ENCODE measurements at places on chromosomes 7 and 10.
A peak's percentile ranks its signal among the peaks of the same experiment; 100 is the strongest.

- DNase-seq = no peak
Measured at GRCh38 chr10:104279550-104280259, 10.7 kb downstream of the GSTO2 start.

- DNase-seq = no peak
Measured at GRCh38 chr7:13078105-13078504, 390.7 kb downstream of the ARL4A start.

- DNase-seq = no peak
Measured at GRCh38 chr7:155810770-155811559, 1.3 kb downstream of the SHH start.

- no peak for DNase-seq
Measured at GRCh38 chr10:78528749-78529204, 495.1 kb downstream of the RPS24 start.

- no peak for DNase-seq
Measured at GRCh38 chr10:128040096-128040495, 86.1 kb downstream of the MKI67 start.

DNA sequence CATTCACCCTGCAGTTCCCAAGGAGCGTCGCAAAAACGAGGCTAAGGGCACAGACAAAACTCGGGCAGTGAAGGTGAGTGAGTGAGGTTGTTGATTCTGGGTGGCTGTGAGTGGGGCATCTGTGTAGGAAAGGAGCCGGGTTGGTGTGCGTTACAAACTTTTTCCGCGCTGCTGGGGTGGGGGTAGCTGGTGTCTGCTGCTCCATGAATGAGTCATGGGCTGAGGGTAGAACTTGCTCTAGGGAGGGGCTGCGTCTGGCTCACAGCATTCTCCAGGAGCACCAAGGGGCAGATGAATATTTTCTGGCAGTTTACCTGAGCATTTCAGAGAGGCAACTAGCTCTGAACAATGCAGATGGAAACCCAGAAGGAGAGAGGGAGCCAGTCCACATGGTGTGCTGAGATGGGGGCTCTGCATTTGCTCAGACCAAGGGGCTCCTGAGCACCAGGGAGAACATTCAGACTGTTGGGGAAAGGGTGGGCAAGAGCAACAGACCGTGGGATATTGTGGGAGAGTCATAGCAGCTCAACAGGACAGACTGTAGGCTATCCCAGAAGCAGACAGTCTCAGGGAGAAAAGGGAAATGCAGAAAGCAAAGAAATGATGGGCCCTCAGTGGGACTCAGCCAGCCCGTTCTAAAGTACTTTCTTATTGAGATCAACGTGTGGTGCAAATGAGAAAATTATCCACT is 18.8 kb downstream of the NOBOX start:
- peak; percentile 50 for DNase-seq

DNA sequence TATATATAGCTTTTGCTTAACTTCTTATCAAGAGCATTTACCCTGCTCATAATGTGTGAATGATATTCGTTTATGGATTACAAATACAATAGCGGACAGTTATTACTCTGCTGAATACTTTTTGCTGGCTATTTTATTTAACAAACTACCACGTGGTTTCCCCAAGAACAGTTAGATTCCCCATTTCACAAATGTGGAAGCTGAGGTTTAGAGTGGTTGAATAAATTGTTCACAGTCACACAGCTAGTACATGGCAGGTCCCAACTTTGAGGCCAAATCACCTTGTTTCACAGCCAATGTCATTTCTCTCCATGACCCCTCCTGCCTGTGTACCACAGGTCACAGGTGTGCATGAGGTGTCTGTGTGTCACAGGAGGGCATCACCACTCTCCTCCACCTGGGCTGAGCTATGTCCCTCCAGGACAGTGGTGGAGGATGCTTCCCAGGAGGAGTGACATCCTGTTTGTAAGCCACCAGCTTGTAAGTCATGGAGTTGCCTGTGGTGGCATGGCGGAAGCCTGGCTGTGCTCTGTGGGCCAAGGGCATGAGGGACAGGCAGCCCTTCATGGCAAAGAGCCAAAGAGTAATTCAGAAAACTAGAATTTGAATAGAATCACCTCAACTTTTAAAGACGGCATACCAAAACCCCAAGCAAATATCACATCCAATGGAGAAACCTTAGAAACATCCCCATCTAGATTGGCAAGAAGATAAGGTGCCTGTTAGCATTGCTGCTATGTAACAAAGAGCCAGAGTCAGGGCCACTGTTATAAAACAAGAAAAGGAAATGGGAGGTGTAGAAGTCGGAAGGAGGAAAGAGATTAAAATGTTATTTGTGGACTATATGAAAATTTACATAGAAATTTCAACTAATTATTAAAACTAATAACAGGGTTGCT is 51.9 kb downstream of the AOC1 start:
- DNase-seq = no peak

DNA sequence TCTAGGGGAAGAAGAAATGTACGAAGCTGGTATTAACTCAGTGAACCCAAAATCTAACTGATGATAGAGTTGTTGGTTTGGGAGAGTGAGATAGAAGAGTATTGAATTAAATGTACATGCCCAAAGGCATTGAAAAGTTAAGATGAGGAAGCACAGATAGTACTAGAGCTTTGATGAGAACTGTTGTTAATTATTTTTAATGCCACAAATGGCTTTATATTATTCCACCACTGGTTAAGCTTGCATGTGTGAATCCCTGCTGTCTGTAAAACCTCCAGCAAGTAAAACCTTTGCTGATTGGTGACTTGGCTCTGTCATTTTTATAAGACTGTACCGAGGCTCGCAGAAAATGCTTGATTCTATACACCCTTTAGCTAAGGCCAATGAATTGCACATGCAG is 382.7 kb upstream of the LRGUK start:
- no peak for DNase-seq

- DNase-seq = no peak
Measured at GRCh38 chr10:35426657-35427056, 90.3 kb downstream of the CCNY start.

DNA sequence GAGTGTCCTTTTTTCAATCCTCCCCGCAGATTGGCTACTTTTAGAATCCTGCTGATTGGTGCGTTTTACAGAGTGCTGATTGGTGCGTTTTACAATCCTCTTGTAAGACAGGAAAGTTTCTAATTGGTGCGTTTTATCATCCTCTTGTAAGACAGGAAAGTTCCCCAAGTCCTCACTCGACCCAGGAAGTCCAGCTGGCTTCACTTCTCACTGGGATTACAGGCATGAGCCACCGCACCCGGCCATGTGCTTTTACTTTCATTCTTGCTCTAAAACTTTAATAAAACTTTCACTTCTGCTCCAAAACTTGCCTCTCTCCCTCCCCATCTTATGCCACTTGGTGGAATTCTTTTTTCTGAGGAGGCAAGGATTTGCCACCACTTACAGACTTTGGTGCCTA is 17.0 kb upstream of the WAPL start:
- DNase-seq = no peak

GRCh38 chr7:27367933-27368549 is 125.4 kb downstream of the EVX1 start:
- no peak for DNase-seq

DNA sequence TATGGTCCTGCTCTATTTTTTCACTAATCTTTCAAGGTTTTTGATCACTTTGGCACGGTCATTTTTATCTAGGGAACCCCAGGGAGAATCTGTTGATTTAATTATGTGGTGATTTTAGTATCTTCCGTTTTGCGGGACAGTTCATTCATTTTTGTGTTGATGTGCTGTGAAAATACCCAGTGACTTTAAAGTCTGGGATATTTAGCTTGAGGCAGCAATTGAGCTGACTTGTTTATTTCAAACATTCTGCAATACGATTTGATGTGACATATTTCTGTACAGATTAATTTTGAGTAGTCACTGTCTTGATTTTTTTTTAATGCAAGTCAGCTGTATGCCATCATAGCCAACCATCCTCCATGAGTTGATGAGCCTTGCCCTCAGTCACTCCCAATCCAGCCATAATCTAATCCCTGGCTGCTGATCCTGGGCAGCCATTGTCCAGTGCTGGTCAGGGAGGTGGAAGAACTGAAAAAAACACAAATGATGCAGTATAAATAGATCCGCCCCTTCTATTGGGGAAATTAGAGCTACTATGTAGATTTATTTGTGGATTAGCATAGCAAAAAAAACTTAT is 183.4 kb downstream of the CCSER2 start:
- DNase-seq = no peak

DNA sequence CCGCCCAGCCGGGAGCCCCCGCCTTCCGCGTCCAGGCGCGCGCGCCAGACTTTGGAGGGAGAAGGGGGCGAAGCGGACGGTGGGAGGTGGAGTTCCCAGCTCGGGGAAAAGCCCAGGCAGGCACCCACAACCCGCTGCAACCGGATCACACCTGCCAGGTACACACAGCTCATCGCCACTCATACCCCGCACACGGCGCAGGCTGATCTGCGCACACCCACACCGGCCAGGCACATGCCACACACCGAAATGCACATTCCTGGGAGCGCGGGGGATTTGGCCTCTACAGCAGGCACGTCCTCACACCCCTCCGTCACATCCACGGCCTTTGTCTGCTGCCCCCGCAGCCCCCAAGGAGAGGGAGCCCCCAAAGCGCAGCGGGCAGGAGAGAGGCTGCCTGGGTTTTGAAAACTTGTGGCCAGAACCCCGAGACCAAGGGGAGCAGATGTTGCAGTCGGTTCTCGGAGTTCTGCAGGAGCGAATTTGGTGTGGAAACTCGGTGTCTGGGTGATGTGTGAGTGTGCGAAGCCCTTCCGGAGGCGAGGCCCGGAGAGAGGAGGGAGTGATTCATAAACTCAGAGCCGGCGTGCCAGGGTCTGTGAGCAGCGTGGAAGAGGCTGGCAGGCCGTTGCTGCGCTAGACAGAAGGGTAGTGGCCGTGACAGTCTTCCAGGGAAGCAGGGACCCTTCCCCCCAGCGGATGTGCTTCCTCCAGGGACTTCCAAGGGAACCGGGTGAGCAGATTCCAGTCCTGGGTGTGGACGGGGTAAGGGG is 734 bp downstream of the CHST3 start:
- DNase-seq = peak; percentile 84

GRCh38 chr7:48708635-48709034 is 215.7 kb upstream of the CDC14C start:
- DNase-seq = no peak

- no peak for DNase-seq
Measured at GRCh38 chr7:71459132-71459531, 327.2 kb downstream of the GALNT17 start.

- DNase-seq = no peak
Measured at GRCh38 chr7:95899919-95900513, 127.7 kb downstream of the DYNC1I1 start.

DNA sequence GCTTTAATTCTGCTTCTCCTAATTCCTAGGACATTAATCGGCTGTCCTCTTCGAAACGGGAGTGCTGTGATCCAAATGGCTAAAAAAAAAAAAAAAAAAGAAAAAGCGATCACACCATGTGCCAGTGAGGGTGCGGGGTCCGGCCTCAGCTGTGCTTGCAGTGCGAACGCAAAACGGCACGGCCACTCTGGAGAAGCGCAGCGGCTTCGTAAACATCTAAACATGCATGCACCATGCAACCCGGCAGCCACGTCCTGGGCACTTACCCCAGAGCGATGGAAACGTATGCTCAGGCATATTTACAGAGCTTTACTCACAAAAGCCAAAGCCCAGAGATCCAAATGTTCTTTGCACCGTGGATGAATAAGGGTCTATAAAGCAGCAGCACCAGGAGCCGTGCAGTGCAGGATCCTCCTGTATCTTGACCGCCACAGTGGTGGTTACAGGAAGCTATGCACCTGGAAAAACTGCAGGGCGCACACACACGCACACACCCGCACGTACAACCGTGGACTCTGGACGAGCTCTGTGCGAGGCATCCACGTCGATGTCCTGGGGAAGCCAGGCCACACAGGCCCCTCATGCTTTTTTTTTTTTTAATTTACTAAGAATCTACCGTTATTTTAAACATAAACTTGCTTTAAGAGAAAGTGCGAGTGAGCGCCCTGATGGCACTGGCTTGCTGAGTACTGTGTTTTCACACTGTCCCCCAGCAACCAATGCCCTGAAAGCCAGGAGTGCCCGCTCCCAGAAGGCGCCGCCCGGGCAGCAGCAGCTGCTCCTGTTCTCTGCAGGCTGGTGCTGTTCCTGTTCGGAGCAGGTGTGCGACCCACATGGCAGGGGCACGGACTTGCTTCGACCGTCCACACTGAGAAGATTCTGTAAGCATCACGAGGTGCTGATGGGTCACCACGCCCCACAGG is 25.0 kb downstream of the GPER1 start:
- no peak for DNase-seq

DNA sequence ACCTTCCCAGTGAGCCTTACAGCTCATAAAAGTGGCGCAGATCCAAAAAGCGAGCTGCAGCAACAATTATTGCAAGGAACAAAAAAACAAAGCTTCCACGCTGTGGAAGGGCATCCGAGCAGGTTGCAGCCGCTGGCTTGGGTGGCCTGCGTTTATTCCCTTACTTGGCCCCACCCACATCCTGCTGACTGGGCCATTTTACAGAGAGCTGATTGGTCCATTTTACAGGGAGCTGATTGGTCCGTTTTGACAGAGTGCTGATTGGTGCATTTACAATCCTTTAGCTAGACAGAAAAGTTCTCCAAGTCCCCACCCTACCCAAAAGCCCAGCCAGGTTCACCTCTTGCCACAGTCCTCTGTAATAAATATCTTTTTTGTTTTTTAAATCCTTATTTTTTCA is 85.1 kb downstream of the ADCYAP1R1 start:
- DNase-seq = no peak

DNA sequence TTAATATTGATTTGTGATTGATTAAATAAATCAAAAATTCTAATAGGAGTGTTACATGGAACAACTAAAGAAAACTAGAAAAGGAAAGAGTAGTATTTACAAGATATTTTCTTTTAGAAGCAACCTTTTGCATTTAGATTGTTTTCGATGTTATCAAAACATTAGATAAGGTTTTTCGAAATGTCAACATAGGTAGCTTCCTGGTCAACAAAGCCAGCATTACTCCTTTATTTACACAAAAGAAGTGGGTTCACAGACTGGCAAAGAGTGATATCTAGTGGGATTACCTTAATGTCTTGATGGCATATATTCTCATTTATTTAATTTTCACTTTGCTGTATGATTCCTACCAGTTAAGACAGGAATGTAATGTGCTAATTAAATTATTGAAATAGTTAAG is 117.3 kb upstream of the TEX47 start:
- no peak for DNase-seq

DNA sequence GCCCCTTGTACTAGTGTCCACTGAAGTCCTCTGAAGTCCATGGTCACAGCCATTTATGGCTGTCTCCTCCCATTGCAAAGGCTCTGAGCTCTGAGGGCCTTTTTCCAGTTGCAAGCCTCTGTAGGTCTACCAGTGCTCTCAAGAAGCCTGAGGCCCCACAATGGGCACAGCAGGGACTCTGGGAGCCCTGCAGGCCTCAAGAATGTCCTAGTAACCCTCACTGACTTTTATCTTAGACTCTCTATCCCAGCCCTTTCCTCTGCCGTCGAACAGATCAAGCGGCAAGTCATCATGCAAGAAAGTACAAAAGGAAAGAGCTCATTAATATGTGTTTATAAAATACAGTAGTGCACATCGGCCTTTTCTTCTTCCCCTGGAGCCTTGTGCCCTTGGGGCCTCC is 23.4 kb downstream of the VWA2 start:
- DNase-seq = no peak

- no peak for DNase-seq
Measured at GRCh38 chr10:72386916-72387586, 32.3 kb upstream of the DNAJB12 start.
